Upper lobe of right lung (tissue), 1 donor: ENCODE measurements at places on chromosomes 12 and 14.
A peak's percentile ranks its signal among the peaks of the same experiment; 100 is the strongest.

GRCh38 chr14:51079489-51079888 is 15.4 kb downstream of the TRIM9 start:
- H3K27me3 ChIP-seq = no peaks in the 10 kb centered on the region
- no peaks in the 10 kb centered on the region for H3K4me1 ChIP-seq
- H3K27ac ChIP-seq = no peak overlapping the region
- H3K36me3 ChIP-seq = no peaks in the 10 kb centered on the region
- no peak for DNase-seq

GRCh38 chr14:46322730-46323403 is 328.7 kb downstream of the RPL10L start:
- H3K27me3 ChIP-seq = no peaks in the 10 kb centered on the region
- H3K4me1 ChIP-seq = no peaks in the 10 kb centered on the region
- H3K36me3 ChIP-seq = no peaks in the 10 kb centered on the region

- H3K4me3 ChIP-seq = no peak overlapping the region
- no peaks in the 10 kb centered on the region for H3K27me3 ChIP-seq
- H3K4me1 ChIP-seq = no peaks in the 10 kb centered on the region
- no peaks in the 10 kb centered on the region for H3K36me3 ChIP-seq
- DNase-seq = no peak
- no peak overlapping the region for H3K27ac ChIP-seq
Measured at GRCh38 chr14:78253986-78254385, 83.8 kb downstream of the NRXN3 start.

DNA sequence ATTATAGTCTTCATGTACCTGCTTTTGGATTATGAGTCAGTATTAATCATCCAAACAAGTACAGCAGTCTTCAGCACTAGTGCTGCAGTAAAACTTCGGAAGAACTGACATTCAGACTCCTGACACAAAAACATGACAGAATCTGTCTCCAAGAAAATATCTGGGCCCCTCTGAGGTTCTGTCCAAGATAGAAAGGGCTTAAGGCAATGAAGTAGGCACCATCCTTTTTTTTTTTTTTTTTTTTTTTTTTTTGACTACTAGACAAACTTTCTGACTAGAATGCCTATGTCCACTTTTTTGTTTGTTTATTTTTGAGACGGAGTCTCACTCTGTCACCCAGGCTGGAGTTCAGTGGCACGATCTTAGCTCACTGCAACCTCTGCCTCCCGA is 112.5 kb downstream of the MED13L start:
- H3K27ac ChIP-seq = no peak overlapping the region
- no peak for DNase-seq
- no peaks in the 10 kb centered on the region for H3K27me3 ChIP-seq

DNA sequence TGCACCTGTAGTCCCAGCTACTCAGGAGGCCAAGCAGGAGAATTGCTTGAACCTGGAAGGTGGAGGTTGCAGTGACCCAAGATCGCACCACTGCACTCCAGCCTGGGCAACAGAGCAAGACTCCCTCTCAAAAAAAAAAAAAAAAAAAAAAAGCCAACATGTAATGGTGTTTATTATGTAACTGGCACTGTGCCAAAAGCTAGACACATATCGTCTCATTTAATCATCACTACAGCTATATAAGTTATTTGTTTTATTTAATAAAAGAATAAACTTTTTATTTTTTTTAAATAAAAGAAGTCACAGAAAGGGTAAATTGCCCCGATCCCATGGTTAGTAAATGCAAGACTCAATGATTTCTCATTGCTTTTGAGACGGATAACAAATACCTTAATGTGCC is 76.9 kb downstream of the PTCSC3 start:
- no peak overlapping the region for H3K27ac ChIP-seq
- H3K4me1 ChIP-seq = no peaks in the 10 kb centered on the region
- no peaks in the 10 kb centered on the region for H3K27me3 ChIP-seq

DNA sequence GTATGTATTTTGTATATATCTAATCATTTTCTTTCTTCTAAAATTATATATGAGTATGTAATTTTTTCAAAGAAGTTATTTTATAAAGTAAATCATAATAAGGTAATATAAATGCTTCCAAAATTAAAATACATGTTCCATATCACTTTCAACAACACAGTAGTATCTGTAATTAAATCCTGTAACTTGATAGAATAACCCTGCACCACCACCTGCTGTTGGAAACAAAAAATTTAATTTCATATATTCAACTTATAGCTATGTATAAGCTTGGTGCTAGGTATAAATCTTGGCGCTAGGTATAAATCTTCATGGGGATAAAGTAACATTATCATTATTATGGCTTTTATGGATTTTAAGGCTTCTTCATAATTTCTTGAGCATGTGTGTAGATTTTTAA is 149.7 kb upstream of the DCN start:
- H3K4me1 ChIP-seq = no peaks in the 10 kb centered on the region
- no peak for DNase-seq
- no peaks in the 10 kb centered on the region for H3K27me3 ChIP-seq
- H3K27ac ChIP-seq = no peak overlapping the region

DNA sequence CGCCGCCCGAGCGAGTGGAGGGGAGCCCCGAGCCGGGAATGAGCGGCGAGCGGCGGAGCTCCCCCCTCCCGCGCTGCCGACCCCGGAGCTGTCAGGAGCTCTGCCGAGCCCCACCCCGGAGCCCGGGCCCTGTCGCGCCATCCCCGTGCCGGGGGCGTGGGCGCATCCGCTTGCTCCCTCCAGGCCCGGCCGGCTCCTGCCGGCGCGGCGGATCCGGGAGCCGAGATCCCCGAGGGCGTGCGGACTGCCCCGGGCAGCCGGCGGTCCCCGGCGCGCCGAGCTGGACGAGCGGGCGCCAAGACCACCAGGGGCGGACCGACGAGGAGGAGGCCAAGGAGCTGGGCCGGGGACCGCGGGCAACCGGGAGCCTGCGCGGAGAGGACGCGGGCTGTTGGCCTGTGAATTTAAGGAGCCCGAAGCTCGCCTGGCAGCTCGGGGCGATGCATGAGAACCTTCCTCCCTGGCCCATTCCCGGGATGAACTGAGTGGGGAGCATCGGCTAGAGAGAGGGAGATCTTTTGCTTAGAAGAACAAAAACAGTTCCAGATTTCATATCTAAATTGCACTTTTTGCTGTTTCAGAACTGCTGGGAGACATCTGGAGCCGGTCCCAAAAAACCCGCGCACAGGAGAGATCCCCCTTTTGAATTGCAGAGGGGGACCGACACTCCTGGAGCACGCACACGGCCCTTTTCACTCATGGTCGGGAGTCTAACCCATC is 2.0 kb downstream of the PTHLH start:
- no peak overlapping the region for H3K27ac ChIP-seq
- DNase-seq = no peak

GRCh38 chr14:29857551-29857950 is 70.1 kb downstream of the PRKD1 start:
- H3K4me1 ChIP-seq = no peaks in the 10 kb centered on the region
- DNase-seq = no peak
- H3K27ac ChIP-seq = no peak overlapping the region
- H3K27me3 ChIP-seq = no peaks in the 10 kb centered on the region
- H3K36me3 ChIP-seq = no peaks in the 10 kb centered on the region

- H3K27ac ChIP-seq = no peak overlapping the region
- DNase-seq = peak; percentile 65
- H3K36me3 ChIP-seq = no peaks in the 10 kb centered on the region
- peaks cover 4% of the 10 kb centered on the region for H3K4me1 ChIP-seq
Measured at GRCh38 chr12:122437656-122438121, 15.2 kb upstream of the CLIP1 start.

- H3K4me3 ChIP-seq = no peak overlapping the region
- peaks cover 23% of the 10 kb centered on the region for H3K27me3 ChIP-seq
- H3K27ac ChIP-seq = no peak overlapping the region
- no peak for DNase-seq
- H3K36me3 ChIP-seq = no peaks in the 10 kb centered on the region
Measured at GRCh38 chr12:57613427-57614109, 2.3 kb downstream of the ARHGEF25 start.

DNA sequence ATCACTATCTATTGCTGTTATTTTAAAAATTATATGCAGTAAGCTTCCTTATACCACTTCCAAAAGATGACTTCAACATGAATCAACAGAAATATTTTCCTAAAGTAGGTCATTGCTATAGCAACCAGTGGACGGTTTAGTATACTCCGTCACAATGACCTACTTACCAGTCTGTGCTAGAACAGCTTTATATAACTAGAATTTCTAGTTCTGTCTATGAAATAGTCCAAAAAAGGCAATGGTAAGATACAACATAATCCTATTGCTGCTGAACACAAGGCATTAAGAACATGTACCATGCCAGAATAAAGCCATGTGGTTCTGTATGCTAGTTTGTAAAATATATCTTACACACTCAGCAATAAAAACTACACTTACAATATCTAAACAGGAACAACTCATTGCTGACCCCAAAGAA is 40.7 kb upstream of the MTERF2 start:
- DNase-seq = no peak
- peaks cover 16% of the 10 kb centered on the region for H3K4me1 ChIP-seq
- H3K4me3 ChIP-seq = no peak overlapping the region
- peak overlapping the region; percentile 74 for H3K27ac ChIP-seq
- H3K27me3 ChIP-seq = no peaks in the 10 kb centered on the region
- no peaks in the 10 kb centered on the region for H3K36me3 ChIP-seq

GRCh38 chr14:104333646-104334423 is 195.4 kb downstream of the KIF26A start:
- no peaks in the 10 kb centered on the region for H3K27me3 ChIP-seq
- no peak overlapping the region for H3K27ac ChIP-seq
- no peaks in the 10 kb centered on the region for H3K36me3 ChIP-seq
- peak; percentile 60 for DNase-seq

- H3K27ac ChIP-seq = no peak overlapping the region
- no peak overlapping the region for H3K4me3 ChIP-seq
- H3K27me3 ChIP-seq = no peaks in the 10 kb centered on the region
- no peaks in the 10 kb centered on the region for H3K36me3 ChIP-seq
- H3K4me1 ChIP-seq = no peaks in the 10 kb centered on the region
Measured at GRCh38 chr12:62805517-62805916, 129.4 kb downstream of the PPM1H start.

- H3K4me1 ChIP-seq = no peaks in the 10 kb centered on the region
- H3K36me3 ChIP-seq = no peaks in the 10 kb centered on the region
- H3K27me3 ChIP-seq = no peaks in the 10 kb centered on the region
- no peak overlapping the region for H3K4me3 ChIP-seq
- no peak for DNase-seq
Measured at GRCh38 chr14:98408713-98409112, 863.3 kb downstream of the BCL11B start.

DNA sequence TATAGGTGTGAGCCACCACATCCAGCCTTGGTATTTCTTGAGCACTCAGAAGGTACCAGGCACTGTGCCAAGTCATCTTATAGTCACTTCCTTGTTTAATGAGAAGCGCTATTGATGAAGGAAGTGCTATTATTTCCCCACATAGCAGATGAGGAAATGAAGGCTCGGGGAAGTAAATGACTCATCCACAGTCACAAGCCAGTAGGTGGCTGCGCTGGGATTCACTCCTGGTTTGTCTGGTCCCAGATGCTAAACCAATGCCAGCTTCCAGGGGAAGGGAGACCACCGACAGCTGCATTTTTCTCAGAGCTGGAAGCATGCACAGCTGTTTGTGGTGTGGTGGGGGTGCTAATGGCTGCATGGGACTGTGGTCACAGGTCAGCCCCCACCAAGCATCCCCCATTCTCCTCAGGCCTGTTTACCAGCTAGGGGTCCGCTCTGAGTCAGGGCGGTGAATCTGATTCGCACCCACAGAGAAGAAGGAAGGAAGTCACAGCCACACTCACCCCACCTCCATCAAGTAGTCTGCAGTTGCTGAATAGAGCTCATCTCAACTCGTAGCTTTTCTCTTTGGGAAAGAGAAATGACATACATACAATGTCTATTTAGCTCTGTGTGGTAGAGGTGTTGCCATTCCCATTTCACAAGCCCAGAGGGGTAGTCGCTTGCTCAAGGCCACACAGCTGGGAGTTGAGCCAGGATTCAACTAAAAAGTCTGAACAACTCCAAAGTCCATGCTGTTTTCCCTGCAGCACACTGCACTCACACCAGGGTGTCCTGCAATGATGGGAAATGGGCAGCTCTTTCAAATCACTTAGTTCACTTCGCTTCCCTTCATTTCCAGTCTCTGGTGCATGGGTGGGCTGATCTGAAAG is 6.3 kb upstream of the LTBP2 start:
- no peaks in the 10 kb centered on the region for H3K27me3 ChIP-seq
- DNase-seq = no peak
- peaks cover 51% of the 10 kb centered on the region for H3K4me1 ChIP-seq
- H3K36me3 ChIP-seq = no peaks in the 10 kb centered on the region

GRCh38 chr12:53995002-53995377 is 5.0 kb upstream of the HOXC9 start:
- DNase-seq = no peak
- no peak overlapping the region for H3K27ac ChIP-seq
- peak overlapping the region; percentile 52 for H3K4me3 ChIP-seq
- no peaks in the 10 kb centered on the region for H3K36me3 ChIP-seq
- H3K27me3 ChIP-seq = peaks cover 100% of the 10 kb centered on the region
- peaks cover 21% of the 10 kb centered on the region for H3K4me1 ChIP-seq

GRCh38 chr12:14422516-14423230 is 57.2 kb downstream of the ATF7IP start:
- H3K27ac ChIP-seq = no peak overlapping the region
- H3K4me3 ChIP-seq = no peak overlapping the region
- peaks cover 24% of the 10 kb centered on the region for H3K36me3 ChIP-seq
- no peaks in the 10 kb centered on the region for H3K27me3 ChIP-seq

- H3K27ac ChIP-seq = no peak overlapping the region
- no peaks in the 10 kb centered on the region for H3K36me3 ChIP-seq
- no peak overlapping the region for H3K4me3 ChIP-seq
- no peaks in the 10 kb centered on the region for H3K4me1 ChIP-seq
- H3K27me3 ChIP-seq = no peaks in the 10 kb centered on the region
Measured at GRCh38 chr14:57961786-57962060, 95.8 kb upstream of the SLC35F4 start.

GRCh38 chr14:69317780-69318179 is 57.8 kb downstream of the GALNT16 start:
- H3K36me3 ChIP-seq = no peaks in the 10 kb centered on the region
- H3K4me3 ChIP-seq = no peak overlapping the region
- peaks cover 6% of the 10 kb centered on the region for H3K4me1 ChIP-seq
- no peak overlapping the region for H3K27ac ChIP-seq
- peak; percentile 71 for DNase-seq

GRCh38 chr14:75917322-75917945 is 64.4 kb downstream of the TGFB3 start:
- no peak overlapping the region for H3K4me3 ChIP-seq
- no peaks in the 10 kb centered on the region for H3K4me1 ChIP-seq
- H3K36me3 ChIP-seq = no peaks in the 10 kb centered on the region
- H3K27me3 ChIP-seq = no peaks in the 10 kb centered on the region

GRCh38 chr12:106791531-106791930 is 17.0 kb downstream of the RIC8B start:
- no peaks in the 10 kb centered on the region for H3K4me1 ChIP-seq
- H3K27ac ChIP-seq = no peak overlapping the region
- no peaks in the 10 kb centered on the region for H3K27me3 ChIP-seq
- H3K36me3 ChIP-seq = peaks cover 12% of the 10 kb centered on the region
- no peak overlapping the region for H3K4me3 ChIP-seq
- no peak for DNase-seq

DNA sequence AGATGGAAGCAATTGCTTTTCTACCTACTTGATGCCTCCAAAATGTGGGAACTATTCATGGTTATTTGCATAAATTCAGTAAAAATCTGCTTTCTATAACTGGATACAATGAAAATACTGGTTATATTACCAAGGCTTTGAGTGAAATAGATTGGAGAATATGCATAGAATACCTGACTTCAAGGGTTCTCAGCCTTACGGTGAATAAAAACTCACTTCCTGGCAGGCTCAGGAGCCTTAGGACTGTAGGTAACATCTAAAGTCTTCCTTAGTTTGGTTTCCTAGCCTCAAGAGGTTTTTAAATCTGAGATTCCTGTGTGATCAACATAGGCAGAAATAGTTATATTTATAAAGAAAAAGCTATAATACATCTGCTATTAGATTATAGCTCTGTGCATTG is 158.6 kb downstream of the SLC41A2 start:
- no peak for DNase-seq
- H3K27ac ChIP-seq = no peak overlapping the region
- H3K4me1 ChIP-seq = no peaks in the 10 kb centered on the region
- H3K4me3 ChIP-seq = no peak overlapping the region
